Central memory CD4-positive, alpha-beta T cell (primary cell): ENCODE measurements at places on chromosomes 7 and 10.

- peak; percentile 76 for DNase-seq
Measured at GRCh38 chr10:119542357-119542987, at the start of gene RGS10. Gene RGS10 (minus strand): TSS chr10:119542719. CDS start chr10:119542638, 81 bp downstream.

DNA sequence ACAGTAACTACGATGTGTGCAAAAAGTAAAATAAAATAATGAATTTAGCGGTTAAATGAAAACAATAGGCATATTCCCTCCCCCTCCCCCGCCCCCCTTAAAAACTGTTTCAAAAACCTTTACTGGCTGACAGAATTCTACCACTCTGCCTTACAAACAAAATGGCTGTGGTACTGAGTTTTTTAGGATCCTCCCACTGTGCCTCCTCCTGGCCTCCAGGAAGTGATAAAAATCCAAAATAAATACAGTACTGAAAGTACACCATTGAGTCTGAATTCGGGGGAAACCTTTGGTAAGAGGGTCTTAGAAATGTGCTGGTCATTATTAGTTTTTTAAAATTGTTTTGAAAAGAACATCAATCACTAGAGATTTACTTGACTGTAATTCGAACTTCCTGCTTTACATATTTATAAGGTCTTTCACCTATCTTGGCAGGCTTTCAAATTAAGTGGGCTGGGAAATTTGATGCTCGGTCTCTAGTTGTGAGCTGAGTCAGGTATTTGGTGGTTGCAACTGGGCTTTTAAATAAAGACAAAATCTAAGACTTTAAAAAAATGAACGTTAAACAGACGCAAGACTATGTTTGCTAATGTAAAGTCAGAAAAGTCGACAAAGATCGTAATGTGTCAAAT, 32.5 kb upstream of the EPC1 start:
- DNase-seq = peak; percentile 64

DNA sequence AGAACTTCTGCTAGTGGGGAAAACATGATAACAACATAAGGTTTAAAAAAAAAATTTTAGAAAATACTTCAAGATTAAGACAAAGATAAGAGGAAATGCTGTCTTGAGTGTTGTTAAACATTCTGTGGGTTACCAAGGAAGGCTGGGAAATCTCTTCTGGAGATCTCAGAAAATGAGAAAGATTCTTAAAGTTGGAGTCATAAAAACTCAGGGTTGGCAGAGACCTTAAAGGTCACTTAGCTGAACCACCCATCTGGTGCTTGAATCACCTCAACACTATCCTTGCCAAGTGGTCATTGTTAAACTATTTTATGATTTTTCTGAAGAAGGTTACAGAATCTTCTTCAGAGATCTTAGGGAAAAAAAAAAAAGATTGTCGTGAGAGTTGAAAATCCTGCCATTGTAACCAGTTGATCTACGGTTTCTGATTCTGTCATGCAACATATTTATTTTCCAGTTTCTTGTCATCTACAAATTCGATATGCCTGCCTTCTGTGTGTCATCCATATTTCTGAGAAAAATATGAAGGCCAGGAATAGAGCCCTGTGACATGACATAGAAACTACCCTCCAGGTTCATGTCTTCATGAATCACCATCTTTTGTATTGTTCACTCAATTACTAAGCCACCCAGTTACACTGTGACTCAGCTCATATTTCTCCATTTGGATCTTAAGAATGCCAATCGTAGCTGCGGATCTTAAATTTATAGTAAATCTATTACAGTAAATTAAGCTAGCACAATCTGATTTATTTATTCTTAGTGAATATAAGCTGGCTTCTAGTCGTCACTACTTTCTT, 179.2 kb downstream of the ST7 start:
- no peak for DNase-seq

DNA sequence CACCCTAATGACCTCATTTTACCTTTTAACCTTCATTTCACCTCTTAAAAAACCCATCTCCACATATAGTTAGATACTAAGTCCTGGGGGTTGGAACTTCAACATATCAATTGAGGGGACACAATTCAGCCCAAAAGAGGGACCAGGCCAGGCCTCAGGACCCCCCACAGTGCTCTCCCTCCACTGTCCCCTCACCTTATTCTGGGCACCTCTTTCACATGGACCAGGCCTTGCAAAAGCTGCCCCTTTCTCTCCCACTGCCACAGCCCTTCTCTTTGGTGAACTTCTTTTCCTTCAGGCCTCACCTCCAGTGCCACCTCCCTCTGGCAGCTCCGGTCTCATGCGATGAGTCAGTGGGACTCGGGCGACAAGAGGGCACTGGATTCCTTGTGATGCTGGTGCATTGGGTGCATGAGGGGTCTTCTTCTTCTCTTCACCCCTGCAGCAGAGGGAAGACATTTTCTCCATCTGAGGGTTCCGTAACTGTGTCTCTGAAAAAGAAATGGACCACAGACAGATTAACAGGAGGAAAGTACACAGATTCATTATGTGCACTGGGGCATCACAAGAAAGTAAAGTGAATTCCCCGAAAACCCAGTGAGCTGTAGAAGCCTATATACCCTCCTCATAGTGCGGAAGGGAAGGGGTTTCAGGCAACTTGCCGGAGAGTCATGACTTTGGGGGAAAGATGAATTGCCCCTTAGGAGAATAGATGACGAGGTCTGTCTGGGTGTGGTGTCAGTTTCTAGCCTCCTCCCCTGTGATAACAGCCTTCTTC, 288.7 kb upstream of the IGFBP3 start:
- no peak for DNase-seq

- DNase-seq = no peak
Measured at GRCh38 chr7:129535896-129536295, 33.6 kb downstream of the SMKR1 start.

DNA sequence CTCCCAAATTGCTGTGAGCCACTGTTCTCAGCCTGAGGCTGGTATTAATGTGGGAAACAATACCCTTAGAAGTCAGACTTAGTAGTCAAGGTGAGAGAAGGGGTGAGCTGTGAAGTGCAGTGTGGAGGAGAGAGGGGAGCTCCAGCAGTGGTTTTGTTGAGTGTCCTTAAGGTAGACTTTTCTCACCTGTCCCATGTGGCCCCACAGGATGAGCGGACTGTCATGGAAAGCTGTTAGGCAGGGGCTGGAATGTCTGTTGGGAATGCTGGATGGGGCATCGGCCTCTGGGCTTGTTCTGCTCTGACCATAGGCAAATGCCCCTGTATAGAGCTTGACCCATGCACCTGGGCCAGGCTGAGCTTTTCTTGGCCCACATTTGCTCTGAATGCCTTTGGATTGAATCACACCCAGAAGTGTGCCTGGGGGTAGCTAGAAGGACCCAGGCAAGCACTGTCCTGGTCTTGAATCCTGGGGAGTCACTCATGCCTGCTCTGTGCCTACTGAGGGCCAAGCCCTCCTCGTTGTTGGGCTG, 36.3 kb upstream of the SH2D4B start:
- DNase-seq = no peak

- DNase-seq = no peak
Measured at GRCh38 chr10:132502544-132503300, 34.9 kb upstream of the INPP5A start.

DNA sequence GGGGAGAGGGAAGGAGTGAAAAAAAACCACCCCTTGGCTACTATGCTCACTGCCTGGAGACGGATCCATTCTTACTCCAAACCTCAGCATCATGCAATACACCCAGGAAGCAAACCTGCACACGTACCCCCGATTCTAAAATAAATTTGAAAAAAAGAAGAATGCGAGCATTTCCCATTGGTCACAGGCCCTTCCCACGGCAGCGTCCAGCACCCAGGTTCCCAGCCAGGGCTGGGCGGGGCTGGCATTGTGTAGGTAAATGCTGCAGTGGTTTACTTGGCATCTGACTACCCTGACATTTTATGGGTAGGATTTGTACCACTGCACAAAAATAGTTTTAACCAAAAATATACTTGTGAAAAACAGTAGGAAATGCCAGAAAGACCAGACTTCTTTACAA, 418.9 kb downstream of the DNAJB6 start:
- DNase-seq = no peak

GRCh38 chr10:3054183-3054850, 13.0 kb upstream of the PFKP start:
- no peak for DNase-seq

GRCh38 chr7:123552641-123553040, 5.0 kb downstream of the NDUFA5 start:
- no peak for DNase-seq

GRCh38 chr7:81003326-81003725, 84.5 kb upstream of the SEMA3C start:
- no peak for DNase-seq

DNA sequence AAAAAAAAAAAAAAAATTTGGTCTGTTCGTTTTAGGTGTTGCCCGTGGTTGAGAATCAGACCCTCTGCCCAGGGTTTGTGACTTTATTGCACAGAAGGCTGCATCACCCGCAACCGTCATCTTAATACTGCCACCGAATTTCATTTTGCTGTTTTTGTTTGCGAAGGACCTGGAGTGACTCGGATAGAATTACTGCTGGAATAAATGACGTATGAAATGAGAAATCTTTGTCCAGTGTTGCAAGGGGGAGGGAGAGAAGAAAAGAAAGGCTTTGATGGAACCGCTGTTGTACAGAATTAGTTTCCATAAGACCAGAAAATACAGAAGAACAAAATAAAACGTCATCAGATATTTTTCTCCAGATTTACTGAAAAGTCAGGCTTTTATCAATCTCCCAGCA, 103.3 kb downstream of the GALNT17 start:
- no peak for DNase-seq

- DNase-seq = no peak
Measured at GRCh38 chr7:80974396-80975358, 55.8 kb upstream of the SEMA3C start.

DNA sequence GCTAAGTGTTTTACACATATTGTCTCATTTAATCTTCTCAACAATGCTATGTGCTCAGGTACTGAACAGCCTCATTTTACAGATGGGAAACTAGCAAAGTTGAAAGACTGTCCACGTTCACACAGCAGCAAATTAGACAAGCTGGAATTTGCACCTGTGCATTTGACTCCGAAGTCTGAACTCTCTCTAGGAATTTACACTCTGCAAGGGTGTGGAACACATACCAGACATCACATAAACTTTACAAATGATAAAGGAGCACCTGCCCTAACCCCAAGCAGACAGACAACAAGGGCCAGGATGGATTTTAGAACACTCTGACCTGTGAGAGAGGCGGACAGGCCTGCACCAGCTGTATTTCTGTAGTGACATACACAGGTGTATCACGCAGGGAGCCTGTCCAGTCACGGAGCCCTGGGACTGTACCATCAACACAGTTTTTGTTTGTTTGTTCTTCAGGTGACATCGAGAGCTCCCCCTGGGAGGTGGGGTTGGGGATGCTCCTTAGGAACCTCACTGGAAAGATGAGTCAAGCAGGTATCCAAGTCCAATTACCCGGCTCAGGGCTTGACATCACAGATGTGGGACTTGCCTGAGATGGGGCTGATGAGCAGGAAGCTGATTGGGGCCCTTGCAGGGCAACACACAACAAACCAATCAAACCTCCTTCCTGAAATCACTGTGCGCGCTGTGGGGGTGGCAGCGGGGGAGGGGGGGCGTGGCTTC, 31.0 kb downstream of the MKI67 start:
- DNase-seq = peak; percentile 37

- DNase-seq = no peak
Measured at GRCh38 chr7:95589766-95590165, 6.5 kb downstream of the PDK4 start.

DNA sequence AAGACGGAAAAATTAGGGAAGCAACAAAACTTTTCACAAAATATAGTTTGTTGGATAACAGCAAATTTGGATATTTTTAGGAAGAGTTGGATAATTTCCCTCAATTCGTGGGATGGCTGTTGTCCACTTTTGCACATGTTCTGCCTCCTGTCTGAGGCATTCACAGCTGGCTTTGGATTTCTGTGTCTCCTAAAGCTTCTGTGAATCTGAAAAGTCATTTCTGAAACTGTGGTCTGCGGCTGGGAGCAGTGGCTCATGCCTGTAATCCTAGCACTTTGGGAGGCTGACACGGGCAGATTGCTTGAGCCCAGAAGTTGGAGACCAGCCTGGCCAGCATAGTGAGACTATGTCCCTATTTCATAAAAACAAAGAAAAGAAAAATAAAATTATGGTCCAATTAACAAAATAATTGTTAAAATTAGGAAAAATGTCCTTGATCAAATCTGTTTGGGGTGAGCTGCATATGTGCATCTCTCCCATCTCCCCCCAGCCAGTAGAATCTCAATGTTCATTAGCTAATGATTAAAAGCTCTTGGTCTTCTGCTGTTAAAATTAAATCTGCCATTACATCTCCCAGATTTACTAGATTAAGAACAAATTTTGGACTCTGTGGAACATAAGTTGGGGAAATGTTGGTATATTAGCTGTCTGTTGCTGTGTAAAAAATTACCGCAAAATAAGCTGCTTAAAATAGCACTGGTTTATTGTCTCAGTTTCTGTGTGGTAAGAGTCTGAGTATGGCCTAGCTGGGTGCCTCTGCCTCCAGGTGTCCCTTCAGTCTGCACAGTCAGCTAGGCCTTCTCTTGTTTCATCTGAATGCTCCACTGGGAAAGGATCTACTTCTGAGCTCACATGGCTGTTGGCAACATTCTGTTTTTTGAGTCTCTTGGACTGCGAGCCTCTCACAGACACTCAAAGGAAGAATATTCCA, 332.0 kb upstream of the FZD1 start:
- no peak for DNase-seq

DNA sequence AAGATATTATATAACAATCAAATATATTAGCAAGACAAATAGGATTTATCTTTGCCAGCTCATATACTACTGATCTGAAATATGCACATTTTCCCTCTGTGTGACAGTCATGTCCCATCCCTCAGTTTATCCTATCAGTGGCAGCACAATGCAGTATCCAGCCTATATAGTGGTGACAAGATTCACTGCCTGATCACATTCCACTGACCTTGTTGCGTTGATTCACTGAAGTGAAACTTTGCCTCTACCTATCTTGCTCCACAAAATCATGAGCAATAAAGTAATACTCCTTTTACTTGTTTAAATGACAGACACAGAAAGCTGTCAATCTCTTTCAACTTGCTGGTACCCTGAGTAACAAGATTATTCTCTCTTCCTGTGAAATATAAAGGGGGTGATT, 6.3 kb downstream of the PSMA2 start:
- no peak for DNase-seq

DNA sequence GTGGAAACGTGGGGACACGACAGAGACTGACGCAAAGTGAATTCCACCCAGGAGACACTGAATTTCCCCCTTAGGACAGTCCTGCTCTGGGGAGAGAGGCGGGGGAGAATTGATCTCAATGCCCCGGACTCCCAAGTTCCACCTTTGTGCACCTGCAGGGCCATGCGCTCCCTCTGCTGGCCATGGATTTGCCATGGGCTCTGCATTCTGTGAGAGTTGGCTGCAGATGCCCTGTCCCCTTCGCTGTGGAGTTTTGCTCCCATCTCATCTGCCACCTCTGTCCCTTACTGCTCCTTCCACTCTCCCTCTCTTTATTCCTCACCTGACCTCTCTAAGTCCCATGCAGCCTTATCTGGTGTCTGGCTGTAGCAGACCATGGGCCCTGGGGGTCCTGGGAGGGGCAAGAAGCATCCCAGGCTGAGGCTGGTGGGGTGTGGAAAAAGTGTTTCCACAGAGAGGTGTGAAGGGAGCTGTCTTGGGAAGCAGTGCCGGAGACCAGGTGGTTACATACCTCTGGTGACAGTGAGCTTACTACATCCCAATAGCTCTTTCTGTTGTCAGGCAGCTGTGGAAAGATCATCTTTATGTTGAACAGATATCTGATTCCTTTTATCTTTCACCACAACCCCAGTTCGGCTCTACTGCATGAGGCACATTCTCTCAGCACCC, 14.3 kb downstream of the GHRHR start:
- no peak for DNase-seq
